ENCODE measurements at places on chromosomes 6 and 20. TPM values are rescaled to one million over a fixed set of nuclear protein-coding genes. Genes with fewer than 3 reads are reported as not detected.

DNA sequence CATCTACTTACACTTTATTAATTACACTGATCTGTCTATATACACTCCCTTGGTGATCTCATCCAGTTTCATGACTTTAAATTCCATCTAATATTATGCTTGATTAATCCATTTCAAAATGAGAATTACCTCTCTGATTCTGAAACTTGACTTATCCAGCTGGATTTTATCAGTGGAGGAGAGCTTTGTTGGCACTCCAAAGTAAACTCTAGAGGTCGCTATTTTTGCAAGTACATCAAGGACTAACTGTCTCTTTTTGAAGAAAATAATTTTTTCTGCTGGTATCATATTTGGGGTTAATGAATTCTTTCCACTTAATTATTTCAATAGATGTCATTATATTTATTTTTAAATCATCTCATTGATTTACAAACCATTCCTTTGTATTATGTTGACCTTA lies 630.3 kb upstream of the MAN1A1 start:
- no peak for DNase-seq

- peak; percentile 72 for DNase-seq
These were observed 27.8 kb upstream of the TLDC2 start for GRCh38 chr20:36848078-36848660.

DNA sequence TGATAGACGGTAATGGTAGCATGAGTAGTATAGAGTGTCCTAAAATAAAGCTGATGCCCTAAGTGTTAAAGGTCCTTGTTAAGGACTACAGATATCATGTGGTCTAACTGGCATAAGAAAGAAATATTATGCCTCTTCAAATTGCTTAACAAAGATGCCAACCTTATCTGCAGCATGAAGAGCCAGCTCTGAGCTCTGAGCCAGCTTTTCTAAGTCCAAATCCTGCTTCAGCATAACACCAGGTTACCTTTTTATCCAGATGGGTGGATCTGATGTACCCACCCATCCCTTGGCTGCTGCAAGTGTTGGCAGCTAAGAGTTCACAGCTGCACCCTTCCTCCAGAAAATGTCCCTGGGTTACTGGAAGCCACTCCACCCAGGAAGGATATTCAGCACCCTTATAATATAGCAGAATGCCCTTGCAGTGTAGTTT lies 83.8 kb downstream of the TENT5A start:
- peak; percentile 53 for DNase-seq

GRCh38 chr6:3371222-3371949 lies 85.5 kb downstream of the SLC22A23 start:
- DNase-seq, result no peak

SYCP2L gene
- total RNA-seq, result 0.92 TPM

CYP21A2 gene
- total RNA-seq, result 0.30 TPM

VWA7 gene
- 12.1 TPM for total RNA-seq

KIF6 gene
- 0.16 TPM for total RNA-seq

ATF6B gene
- total RNA-seq, result 24.4 TPM

TP53TG5 gene
- total RNA-seq, result 0.73 TPM
